Activated CD4-positive, alpha-beta T cell treated with anti-CD3 and anti-CD28 coated beads, Interleukin-2, amount 10 ng/mL, durations not matched to agents 24 days and 14 days (primary cell): ENCODE measurements at places on chromosomes 1 and 21. TPM values are rescaled to one million over a fixed set of nuclear protein-coding genes. Genes with fewer than 3 reads are reported as not detected.

NIBAN1 gene
- total RNA-seq: 17.1 TPM in 2 replicates

IGSF3 gene
- total RNA-seq: 2.1 and 2.2 TPM in 2 replicates

KPRP gene
- total RNA-seq: not detected in 2 replicates

FAM163A gene
- not detected in 2 replicates for total RNA-seq

COL9A2 gene
- 14.5 and 14.6 TPM in 2 replicates for total RNA-seq

COL24A1 gene
- total RNA-seq: 0.02 TPM in 1 of 2 replicates, not detected in the other

IGSF21 gene
- total RNA-seq: not detected in 2 replicates

DNA sequence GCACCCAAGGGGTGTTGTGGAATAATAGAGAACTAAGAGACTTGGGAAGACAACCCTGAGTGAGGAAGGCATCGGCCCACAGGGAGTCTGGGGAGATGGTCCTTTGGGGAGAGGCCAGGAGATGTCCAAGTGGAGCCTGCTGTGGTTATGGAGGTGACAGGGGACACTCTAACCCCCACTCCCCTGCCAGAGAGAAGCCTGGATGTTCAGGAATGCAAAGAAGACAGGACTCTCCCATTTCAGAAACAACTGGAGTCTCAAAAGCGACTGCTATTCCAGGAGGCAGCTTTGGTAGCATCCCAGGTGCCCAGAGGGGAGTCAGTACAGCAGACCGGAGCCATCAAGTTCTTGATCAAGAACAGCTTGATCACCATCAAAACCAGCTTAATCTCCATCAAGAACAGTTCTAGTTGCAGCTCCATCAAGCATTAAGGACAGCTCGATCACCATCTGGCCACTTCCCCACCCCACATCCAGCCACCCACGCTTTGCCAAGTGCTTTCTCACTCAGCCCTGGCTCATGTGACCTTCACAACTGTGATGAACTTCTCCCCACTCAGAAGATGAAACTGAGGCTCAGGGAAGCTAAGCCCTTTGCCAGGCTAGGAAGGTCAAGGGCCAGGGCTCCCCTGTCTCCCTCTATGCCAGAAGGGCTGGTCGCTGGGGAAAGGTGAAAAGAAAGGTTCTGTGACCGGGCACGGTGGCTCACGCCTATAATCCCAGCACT lies 743 bp downstream of the CD52 start:
- peaks cover 64% of the 10 kb centered on the region for H3K4me1 ChIP-seq
- peaks cover 40% of the 10 kb centered on the region for H3K36me3 ChIP-seq
- no peaks in the 10 kb centered on the region for H3K27me3 ChIP-seq
- H3K4me3 ChIP-seq: peak overlapping the region; percentile 82
- peak; percentile 75 for DNase-seq

DNA sequence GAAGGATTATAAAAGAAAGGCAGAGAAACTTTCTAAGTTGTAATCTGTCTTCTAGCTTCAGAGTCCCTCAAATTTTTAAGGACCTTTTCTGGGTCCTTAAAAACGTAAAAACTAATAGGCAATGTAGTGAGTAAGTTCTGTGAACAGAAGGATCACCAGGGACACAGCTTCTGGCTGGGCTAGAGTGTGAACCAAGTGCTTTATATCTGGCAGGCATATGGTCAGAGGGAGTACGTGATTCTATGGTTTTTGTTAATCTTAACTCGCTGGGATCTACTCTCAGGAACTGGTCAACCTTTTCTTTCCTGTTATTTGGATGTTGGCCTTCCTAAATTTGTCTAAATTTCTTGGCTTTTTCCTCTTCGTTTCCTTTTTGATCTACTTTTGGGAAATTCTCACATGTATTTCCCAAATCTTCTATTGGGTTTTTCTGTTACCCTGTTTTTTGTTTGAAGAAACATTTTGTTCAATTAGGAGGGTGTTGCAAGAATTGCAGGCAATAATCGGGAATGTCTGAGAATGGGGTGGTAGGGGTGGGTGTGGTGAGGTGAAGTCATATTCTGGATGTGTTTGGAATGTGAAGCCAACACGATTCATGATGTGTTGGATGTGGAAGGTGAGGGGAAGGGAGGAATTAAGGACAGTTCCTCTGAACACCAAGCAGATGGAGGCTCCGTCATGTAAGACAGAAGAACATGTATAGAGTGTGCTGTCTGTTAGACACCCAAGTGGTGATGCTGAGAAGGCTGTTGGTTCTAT lies 193.2 kb downstream of the FMN2 start:
- no peak for DNase-seq
- H3K4me1 ChIP-seq: no peaks in the 10 kb centered on the region
- no peaks in the 10 kb centered on the region for H3K36me3 ChIP-seq

GRCh38 chr1:16406868-16407267 lies 30.4 kb downstream of the SPATA21 start:
- H3K27me3 ChIP-seq: peaks cover 2% of the 10 kb centered on the region
- no peak for DNase-seq
- H3K27ac ChIP-seq: no peak overlapping the region
- H3K4me1 ChIP-seq: peaks cover 3% of the 10 kb centered on the region
- no peak overlapping the region for H3K4me3 ChIP-seq
- peaks cover 1% of the 10 kb centered on the region for H3K36me3 ChIP-seq

GRCh38 chr21:42850866-42851391 lies 28.4 kb downstream of the WDR4 start:
- H3K36me3 ChIP-seq: peaks cover 53% of the 10 kb centered on the region
- no peak overlapping the region for H3K4me3 ChIP-seq
- peak; percentile 79 for DNase-seq
- no peak overlapping the region for H3K27ac ChIP-seq

DNA sequence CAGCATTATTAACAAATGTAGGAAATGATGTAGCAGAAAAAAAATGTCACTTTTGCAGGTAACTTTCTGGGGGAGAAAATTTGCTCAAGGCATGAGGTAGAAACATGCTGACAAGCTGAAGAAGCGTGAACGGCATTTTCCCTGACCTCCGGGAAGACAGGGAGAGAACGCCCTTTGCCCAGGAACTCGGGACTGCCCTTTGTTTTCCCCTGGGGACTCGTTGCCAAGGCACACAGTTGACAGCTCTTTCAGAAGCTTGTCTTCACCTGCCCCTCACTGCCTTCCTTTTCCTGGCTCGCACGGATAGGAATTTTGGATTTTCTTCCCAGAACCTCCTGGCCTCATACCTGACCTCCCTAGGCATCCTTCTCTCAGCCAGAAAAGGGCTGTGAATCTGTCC lies 52.7 kb upstream of the COA6 start:
- H3K4me1 ChIP-seq: peaks cover 15% of the 10 kb centered on the region
- peaks cover 14% of the 10 kb centered on the region for H3K27me3 ChIP-seq
- no peaks in the 10 kb centered on the region for H3K36me3 ChIP-seq
- H3K27ac ChIP-seq: no peak overlapping the region
- DNase-seq: no peak

DNA sequence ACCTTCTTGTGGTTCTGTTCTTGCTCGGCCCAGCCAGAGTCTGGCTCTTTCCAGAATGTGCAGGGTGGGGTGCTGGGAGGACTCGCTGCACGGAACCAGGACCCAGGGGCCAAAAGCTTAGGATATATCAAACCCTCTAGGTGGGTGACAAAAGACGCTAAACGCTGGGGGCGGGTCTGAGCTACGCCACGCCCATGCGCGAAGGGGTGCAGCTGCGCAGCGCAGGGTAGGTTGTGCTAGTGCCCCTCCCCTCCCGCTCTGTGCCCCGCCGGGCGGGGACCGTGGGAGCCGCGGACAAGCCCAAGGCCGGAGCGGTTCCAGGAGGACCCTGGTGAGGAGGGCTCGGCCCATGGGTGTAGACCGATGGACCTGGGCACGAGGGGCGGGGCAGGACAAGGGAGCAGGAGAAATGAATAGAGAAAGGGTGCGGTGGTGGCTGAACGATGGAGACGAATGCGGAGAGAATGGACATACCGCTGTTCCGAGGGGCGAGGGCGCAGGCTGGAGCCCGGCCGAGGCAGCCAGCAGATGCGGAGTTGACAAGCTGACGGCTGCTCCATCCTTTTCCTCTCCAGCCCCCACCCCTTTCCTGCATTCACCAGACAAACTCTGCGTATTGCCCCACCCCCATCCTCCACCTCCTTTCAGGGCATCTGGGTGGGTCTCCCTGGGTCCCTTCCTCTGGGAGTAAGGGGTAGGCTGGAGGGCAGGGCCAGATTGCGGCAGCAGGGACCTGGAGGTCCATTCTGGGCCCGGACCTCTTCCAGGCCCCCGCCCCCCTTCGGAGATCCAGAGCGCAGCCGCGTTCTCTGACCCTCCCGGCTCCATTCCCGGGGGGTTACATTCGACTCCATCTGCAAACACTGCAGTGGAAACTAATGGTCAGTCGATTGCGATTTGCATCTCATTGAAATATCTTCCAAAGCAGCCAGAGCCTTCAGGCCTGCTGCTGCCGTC lies at the start of gene RUSC1:
TSS of gene RUSC1 (plus strand) at position 234 of the 957 bp plus-strand sequence. CDS start 880 bp downstream, outside the sequence.
- H3K27me3 ChIP-seq: no peaks in the 10 kb centered on the region
- peak within 1 kb of the TSS; percentile 91 for H3K4me3 ChIP-seq
- DNase-seq: peak; percentile 95
- peaks cover 37% of the 10 kb centered on the region for H3K36me3 ChIP-seq
- peaks cover 33% of the 10 kb centered on the region for H3K4me1 ChIP-seq
- peak within 1 kb of the TSS; percentile 25 for H3K27ac ChIP-seq

GRCh38 chr1:198320759-198321158 lies 164.0 kb downstream of the NEK7 start:
- DNase-seq: no peak
- no peak overlapping the region for H3K27ac ChIP-seq
- peaks cover 22% of the 10 kb centered on the region for H3K36me3 ChIP-seq
- peaks cover 13% of the 10 kb centered on the region for H3K4me1 ChIP-seq
- no peak overlapping the region for H3K4me3 ChIP-seq
- no peaks in the 10 kb centered on the region for H3K27me3 ChIP-seq

- no peaks in the 10 kb centered on the region for H3K36me3 ChIP-seq
- no peak overlapping the region for H3K27ac ChIP-seq
- H3K4me1 ChIP-seq: no peaks in the 10 kb centered on the region
- H3K4me3 ChIP-seq: no peak overlapping the region
- no peak for DNase-seq
These were observed 97.6 kb downstream of the CC2D1B start for GRCh38 chr1:52268372-52268771.

DNA sequence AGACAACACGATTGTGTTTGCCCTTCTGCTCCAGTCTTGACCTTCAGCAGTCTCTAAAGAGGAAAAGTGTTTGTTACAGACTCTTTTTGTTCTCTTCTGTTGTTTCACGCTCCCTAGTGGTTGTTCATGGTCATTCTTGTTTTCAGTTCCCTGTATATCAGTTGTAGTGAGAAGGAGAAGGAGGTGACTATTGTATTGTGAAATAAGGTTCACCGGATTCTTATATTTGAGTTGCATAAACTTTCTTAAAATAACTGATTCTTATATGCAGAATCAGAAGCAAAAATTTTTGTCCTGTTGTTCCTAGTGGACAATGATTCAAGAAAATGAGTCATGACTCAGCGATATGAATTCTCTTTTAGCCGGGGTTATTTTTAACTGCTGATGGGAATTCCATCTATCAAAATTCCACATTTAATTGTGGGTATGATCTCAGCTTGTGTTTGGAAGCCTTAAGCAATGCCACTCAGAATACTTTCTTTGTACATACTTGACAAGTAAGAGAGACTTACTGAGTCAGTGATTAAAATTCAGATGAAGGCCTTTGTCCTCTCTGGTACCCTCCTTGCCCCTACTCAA lies 152.2 kb downstream of the CLEC20A start:
- H3K27ac ChIP-seq: no peak overlapping the region
- H3K27me3 ChIP-seq: no peaks in the 10 kb centered on the region
- DNase-seq: no peak
- H3K4me3 ChIP-seq: no peak overlapping the region
- no peaks in the 10 kb centered on the region for H3K36me3 ChIP-seq

GRCh38 chr1:72530646-72531045 lies 248.3 kb upstream of the NEGR1 start:
- DNase-seq: no peak
- no peak overlapping the region for H3K4me3 ChIP-seq
- H3K4me1 ChIP-seq: no peaks in the 10 kb centered on the region
- no peaks in the 10 kb centered on the region for H3K36me3 ChIP-seq
- H3K27me3 ChIP-seq: no peaks in the 10 kb centered on the region

- no peaks in the 10 kb centered on the region for H3K27me3 ChIP-seq
- DNase-seq: no peak
- no peak overlapping the region for H3K4me3 ChIP-seq
- no peak overlapping the region for H3K27ac ChIP-seq
- peaks cover 8% of the 10 kb centered on the region for H3K4me1 ChIP-seq
These were observed 23.6 kb downstream of the DIP2A start for GRCh38 chr21:46482225-46482845.

DNA sequence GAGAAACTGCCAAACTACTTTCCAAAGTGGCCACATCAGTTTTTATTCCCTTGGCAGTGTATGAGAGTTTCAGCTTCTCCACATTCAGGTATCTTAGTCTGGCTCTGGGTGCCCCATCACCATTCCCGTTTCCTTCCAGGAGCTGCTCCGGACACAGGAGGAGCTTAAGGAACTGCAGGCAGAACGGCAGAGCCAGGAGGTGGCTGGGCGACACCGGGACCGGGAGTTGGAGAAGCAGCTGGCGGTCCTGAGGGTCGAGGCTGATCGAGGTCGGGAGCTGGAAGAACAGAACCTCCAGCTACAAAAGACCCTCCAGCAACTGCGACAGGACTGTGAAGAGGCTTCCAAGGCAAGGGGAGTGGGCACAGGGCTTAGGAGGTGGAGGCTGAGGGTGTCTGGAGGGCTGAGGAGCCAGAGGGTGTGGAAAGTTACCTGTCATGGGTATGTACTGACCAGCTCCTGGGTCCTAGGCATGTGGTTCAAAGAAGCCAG lies 10.9 kb upstream of the TUFT1 start:
- H3K27me3 ChIP-seq: peaks cover 2% of the 10 kb centered on the region
- H3K4me1 ChIP-seq: peaks cover 2% of the 10 kb centered on the region
- no peak overlapping the region for H3K27ac ChIP-seq
- H3K4me3 ChIP-seq: no peak overlapping the region
- no peak for DNase-seq

- no peaks in the 10 kb centered on the region for H3K4me1 ChIP-seq
- DNase-seq: no peak
- H3K27ac ChIP-seq: no peak overlapping the region
- no peak overlapping the region for H3K4me3 ChIP-seq
These were observed 36.6 kb downstream of the PTGS2 start for GRCh38 chr1:186643614-186644013.

DNA sequence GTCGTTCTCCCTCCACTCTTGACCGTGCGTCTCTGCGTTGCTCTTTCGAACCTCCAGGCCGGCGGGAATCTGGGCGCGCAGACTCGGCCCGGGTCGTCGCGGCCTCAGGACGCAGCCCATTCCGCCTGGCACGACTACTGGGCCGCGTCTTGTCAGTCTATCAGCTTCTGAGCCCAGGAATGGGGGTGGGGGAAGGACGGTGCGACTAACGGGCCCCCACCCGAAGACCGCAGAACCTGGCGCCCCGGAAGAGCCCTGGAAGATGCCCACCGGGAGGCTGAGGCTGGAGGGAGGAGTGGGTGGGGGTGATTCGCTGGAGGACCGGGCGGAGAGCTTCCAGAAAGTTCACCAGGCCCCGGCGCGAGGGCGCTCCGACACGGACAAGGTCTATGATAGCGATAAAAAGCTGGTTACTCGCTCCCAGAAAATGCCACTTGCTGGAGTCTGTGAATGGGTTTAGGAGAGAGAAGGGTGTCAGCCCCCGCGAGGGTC lies 1.7 kb upstream of the DMRTA2 start:
- no peak overlapping the region for H3K27ac ChIP-seq
- H3K4me1 ChIP-seq: peaks cover 37% of the 10 kb centered on the region
- peaks cover 20% of the 10 kb centered on the region for H3K36me3 ChIP-seq
- H3K4me3 ChIP-seq: peak overlapping the region; percentile 70

GRCh38 chr1:100075773-100076172 lies 57.0 kb downstream of the SASS6 start:
- no peak for DNase-seq
- H3K4me3 ChIP-seq: no peak overlapping the region
- H3K36me3 ChIP-seq: peaks cover 63% of the 10 kb centered on the region
- peaks cover 14% of the 10 kb centered on the region for H3K4me1 ChIP-seq
- no peaks in the 10 kb centered on the region for H3K27me3 ChIP-seq
